ENCODE measurements at places on chromosomes 1 and 21.

- DNase-seq = no peak
Measured at GRCh38 chr1:54016343-54017282, 1.4 kb downstream of the LDLRAD1 start.

GRCh38 chr1:156772222-156772621 is 4.9 kb downstream of the PRCC start:
- no peak for DNase-seq

- DNase-seq = no peak
Measured at GRCh38 chr1:83026745-83027144, 972.2 kb downstream of the TTLL7 start.

DNA sequence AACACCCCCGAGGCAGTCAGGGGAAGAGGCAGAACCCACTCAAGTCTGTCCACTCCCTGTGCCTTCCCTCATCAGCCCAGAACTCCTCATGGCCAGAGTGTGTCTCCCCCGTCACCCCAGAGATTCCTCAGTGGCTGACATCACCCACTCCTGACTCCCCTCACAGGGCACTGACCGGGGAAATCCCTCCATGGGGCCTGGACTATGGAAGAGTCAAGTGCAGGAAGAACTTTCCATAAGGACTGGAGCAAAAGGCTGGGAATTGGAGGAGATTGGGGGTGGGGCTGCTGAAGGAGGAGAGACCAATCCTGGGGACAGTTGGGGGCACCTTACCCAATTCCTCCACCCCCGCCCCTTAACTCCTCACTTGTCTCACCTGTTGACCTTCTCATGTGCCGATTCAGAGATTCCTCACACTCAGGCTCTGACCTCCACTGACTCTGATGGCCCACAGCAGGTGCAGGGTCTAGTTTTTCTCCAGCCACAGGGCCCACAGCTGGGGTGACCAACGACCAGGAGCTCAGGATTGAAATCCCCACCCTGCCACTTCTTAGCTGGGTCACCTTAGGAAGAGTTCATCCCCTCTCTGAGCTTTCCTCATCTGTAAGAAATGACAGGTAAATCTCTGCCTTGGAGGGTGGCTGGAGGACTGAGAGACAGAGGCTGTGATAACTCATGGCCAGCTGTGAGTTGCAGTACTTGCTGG is 481 bp upstream of the EXTL1 start:
- no peak for DNase-seq

DNA sequence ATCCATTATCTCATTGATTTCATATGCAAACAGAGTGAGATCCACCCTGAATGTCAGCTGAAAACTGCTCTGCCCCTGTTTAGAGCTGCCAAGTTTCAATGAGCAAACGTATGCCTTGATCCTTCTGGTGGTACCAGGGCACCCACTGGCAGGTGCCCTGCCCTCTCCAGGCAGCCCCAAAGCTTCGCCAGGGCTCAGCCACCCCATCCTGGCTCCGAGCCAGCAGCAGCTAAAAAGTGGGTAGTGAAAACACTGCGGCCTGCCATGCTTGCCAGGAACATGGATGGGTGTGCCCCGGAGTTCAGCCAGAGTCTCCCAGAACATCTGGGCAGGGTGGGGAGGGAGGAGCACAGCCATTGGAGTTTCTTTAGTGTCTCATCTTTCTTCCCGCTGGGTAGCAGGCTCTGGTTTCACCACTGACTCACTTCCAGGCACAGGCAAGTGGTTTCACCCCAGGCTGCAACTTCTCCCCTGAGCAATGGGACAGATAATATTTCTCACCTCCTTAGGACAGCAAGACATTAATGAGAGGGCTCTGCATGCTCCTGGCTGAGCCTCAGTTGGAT is 8.1 kb upstream of the LMX1A start:
- DNase-seq = no peak
